ENCODE measurements at places on chromosomes 3 and 15.

GRCh38 chr15:80395616-80396015, 8.6 kb upstream of the ARNT2 start:
- no peak for DNase-seq

GRCh38 chr15:41309226-41309905, 23.0 kb downstream of the OIP5 start:
- DNase-seq, result no peak

DNA sequence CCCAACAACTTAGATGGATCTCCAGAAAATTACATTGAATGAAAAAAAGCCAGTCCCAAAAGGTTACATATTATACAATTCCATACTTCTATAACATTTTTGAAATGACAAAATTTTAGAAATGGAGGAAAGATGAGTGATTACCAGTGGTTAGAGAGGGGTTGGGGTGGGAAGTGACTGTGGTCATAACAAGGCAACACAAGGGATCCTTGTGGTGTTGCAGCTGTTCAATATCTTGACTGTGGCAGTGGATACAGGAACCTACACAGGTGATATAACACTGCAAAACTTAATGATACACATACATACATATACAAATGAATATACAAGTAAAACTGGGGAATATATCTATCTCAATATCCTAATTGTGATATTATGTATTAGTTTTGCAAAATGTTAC, 9.6 kb downstream of the GOLGB1 start:
- no peak for DNase-seq

- DNase-seq, result no peak
Measured at GRCh38 chr3:87041191-87041590, 50.2 kb upstream of the VGLL3 start.

DNA sequence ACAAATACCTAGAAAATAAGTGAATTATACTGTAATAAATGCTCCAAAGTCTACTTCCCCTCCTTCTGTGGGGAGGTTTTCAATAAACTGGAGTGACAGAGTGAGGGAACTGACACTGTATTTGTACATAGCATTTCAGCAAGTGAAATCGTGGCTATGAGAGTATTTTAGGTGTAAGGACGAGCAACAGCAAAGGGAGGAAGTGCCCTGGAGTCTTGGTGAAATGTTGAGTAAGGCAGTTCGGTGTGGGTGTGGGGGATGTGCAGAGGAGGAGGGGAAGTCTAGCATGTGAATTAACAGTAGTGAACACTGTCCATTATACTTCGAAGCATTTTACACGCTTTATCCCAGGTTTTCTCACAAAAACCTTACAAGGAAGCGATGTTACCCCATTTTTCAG, 18.1 kb upstream of the P2RY13 start:
- DNase-seq, result no peak

- no peak for DNase-seq
Measured at GRCh38 chr3:98540346-98540745, 8.6 kb downstream of the GPR15 start.

- no peak for DNase-seq
Measured at GRCh38 chr3:112813723-112814171, 32.9 kb downstream of the CD200R1L start.

DNA sequence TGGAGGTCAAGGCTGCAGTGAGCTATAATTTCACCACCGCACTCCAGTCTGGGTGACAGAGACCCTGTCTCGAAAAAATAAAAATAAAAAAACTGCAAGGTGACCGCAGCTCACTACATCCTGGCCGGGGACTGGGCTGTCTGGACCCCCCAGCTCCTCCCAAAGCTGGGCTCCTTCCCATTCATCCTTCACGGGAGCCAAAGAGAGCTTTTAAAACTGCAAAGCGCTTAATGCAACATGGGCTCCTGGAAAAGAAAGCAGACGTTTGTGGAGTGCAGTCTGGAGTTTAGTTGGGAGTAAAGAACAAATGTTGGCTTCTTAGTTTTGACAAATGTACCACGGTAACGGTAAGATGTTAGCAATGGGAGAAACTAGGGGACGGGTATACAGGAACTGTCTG, 12.1 kb downstream of the PLXND1 start:
- peak; percentile 3 for DNase-seq

DNA sequence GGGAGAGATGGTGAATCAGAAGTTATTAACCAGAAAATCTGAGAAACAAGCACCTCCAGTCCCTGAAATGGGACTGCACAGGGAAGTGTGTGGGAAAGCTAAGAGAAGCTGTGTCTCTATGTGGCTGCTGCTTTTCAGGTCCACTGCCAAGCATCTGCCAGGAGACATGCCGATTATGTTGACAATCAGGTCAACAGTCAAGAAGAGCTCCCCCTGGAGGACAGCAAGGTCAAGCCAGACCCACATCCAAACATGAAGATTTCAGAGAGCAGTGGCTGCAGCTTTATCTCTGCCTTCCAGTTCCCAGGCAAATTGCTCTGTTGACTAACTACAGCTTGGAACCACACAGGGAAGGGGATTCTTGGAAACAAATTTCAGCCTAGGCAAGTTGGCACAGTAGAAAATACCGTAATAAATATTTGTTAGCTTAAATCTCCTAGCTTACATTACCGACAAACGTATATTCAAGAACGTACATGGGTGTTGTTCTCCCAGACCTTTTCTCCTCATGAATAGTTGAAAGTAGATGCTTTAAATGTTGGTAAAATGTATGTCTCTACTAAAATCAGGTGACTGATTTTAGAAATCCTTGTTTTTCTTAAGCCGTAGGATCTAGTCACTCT, 394.5 kb upstream of the RARB start:
- DNase-seq, result peak; percentile 53

DNA sequence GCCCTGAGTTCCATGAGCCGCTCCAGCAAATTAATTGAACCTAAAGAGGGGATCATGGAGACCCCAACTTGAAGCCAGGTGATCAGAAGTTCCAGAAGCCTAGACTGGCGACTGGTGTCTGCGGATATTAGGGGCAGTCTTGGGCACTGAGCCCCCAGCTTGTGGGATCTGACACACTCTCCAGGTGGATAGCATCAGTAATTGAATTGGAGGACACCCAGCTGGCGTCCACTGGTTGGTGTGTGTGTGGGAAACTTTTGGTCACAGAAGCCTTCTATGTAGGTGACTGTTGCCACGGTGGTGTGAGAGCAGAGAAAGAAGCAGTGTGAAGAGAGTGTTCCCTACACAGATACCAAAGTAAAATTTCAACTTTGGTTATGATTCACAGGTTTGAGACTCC, 106.0 kb upstream of the ADPGK start:
- no peak for DNase-seq

GRCh38 chr15:59260090-59260489, 53.4 kb downstream of the LDHAL6B start:
- DNase-seq, result no peak

DNA sequence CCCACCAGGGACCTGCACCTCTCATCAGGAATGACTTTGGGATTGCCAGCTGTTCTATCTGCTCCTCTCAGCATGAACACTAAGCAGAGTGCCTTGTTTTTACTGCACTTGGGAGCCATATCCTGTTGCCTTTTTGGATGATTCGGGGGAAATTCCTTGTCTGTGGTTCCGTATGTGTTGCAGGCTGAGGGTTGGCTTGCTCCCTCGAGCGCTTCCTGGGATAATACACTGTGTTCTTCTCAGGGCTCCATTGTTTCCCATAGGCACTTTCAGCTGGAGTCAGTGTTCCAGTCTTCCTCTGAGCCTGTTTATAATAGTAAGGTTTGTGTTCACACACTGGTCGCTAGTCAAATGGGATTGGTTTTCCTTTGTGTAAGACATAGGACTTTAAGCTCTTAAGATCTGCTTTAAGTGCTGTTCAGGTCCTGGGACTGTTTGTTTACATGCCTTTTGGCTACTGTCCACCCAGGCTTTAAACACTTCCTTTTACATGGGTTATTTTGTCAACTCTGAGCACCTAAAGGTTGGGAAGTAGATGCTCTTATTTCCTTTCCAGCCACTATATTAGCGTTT, 23.4 kb downstream of the BOC start:
- DNase-seq, result peak; percentile 52

- no peak for DNase-seq
Measured at GRCh38 chr3:53169045-53169831, 8.2 kb downstream of the PRKCD start.

- peak; percentile 80 for DNase-seq
Measured at GRCh38 chr3:54988838-54989630, 61.2 kb upstream of the LRTM1 start.

DNA sequence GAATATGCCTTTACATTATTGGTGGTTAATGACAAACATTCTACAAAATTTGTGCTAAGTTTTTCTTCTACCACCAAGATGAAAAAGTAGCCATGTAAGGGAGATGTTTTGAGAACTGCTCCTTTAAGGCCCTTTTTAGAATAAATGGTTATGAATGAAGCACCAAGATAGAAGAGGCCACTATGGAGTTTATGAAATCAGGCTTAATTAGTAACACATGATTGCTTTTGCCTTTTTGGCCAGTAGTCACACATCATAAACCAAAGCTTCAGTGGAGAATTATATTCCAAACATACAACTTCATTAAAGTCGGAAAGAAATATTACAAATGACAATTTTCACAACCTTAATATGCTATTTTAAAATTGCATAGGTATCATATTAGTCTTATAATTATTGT, 331.7 kb downstream of the RBMS3 start:
- no peak for DNase-seq
